ENCODE measurements at places on chromosomes 5 and 9.
A peak's percentile ranks its signal among the peaks of the same experiment; 100 is the strongest.

DNA sequence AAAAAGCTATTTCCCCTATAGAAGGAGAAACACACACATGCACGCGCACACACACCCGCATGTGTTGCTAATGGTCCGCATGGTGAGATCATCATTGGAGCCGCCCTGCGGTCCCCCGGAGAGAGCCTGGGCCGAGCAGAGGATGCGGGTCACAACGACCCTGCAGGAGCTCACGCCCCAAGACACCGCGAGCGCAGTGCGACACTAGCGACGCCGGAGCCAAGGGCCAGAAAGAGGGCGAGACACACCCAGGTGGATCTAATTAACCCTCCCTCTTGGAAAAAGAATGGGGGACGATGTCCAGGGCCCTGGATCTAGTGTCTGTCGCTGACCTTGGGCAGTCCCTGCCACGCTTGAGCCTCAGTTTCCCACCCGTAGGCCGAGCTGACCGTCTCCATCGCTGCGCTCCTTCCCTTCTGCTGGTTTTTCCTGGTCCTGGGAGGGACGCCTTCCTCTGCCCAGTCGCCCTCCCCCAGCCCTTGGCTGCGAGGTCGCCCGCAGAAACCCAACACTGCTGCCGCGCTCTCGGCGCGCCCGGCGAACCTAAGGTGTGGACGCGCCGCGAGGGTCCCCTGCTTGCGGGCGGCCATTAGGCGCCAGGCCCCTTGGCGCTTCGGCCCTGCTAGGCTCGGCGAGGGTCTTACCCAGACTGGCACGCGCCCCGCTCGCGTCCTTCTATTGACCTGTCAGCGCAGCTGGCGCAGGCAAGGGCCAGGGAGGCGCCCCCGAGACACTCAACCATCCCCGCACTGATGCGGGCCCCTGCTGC lies 47.5 kb upstream of the RNF20 start:
- DNase-seq: peak; percentile 56

DNA sequence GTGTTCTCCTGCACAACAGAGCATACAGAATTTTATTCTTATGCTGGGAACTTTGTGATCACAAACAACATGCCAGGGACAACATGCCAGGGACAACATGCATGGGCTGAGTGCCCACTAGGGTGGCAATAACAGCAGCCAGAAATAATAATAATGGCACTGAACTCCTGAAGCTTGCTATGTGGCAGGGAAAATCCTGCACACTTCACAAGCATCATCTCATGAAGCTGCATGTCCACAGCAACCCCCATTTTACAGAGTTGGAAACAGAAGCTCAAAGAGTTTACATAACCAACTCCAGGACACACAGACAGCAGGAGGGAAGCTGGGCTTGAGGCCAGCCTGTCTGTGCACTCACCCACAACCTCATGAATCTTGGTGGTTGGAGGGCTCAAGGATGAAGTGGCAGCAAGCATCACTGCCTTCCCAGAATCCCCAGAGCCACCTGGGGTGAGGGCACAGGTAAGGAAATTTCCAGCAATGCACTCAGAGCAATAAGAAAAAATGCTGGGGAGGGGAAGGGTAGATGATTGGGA lies 111.4 kb downstream of the GABBR2 start:
- DNase-seq: no peak

DNA sequence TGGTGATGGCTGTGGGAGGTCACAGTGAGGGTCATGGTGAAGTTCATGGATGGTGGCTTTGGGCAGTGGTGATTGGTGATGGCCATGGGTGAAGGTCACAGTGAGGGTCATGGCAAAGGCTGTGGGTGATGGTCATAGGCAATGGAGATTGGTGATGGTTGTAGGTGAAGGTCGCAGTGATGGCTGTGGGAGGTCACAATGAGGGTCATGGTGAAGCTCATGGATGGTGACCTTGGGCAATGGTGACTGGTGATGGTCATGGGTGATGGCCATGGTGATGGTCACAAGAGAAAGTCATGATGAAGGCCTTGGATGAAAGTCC lies 115.6 kb upstream of the IRX4 start:
- no peak for DNase-seq

- DNase-seq: peak; percentile 9
These were observed 39.1 kb downstream of the FBN2 start for GRCh38 chr5:128498844-128499455.

DNA sequence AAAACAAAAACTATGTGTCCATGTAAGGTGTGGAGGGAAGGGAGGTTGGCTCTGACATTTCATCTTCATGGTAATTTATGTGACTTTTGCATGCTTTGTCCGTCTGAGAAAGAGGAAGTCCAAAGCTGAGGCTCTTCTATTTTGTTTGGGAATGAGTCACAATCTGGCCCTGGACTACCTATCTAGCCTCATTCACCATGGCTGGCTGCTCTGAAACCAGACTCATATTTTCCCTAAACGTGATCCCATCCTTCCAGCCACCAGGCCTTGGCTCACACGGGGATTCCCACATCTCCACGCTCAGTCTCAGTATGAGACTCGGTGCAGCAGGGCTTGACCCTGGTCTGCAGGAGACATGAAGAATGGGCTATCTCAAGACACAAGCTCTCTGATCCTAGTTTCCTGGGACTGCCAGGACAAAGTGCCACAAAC lies 672.8 kb downstream of the ACTL7B start:
- no peak for DNase-seq

- DNase-seq: no peak
These were observed 142.1 kb downstream of the XRCC4 start for GRCh38 chr5:83219495-83219894.

- DNase-seq: no peak
These were observed 49.4 kb downstream of the PLK2 start for GRCh38 chr5:58410441-58410840.

DNA sequence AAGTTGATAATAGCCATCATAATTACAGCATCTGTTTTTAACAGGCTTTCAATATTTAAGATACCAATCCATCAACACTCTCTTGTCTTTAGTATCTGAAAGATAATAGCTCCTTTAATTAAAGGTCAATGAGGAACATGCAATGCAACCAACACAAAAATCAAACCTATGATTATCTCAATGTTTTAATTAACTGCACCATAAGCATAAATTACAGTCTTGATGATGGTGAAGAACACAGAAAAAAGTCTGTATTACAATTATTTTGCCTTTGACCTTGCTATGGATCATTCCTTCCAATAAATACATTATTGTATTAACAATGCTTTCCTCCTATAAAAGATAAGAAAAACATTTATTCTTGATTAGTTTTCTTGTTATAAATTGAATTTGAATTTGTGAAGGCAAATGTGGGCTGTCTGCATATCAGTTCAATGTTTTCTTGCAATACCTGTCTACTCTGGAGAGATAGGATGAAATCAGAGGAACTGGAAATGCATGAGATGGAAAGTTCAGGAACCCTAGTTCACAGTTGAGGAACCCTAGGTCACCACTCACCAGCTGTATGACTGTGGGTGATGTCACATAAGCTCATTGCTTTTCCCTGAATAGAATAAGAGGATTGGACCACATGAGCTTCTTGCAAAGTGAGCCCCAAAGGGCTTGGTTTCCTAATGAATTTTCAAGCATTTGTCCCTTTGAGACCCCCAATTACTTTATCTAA lies 58.5 kb upstream of the ANXA1 start:
- no peak for DNase-seq

DNA sequence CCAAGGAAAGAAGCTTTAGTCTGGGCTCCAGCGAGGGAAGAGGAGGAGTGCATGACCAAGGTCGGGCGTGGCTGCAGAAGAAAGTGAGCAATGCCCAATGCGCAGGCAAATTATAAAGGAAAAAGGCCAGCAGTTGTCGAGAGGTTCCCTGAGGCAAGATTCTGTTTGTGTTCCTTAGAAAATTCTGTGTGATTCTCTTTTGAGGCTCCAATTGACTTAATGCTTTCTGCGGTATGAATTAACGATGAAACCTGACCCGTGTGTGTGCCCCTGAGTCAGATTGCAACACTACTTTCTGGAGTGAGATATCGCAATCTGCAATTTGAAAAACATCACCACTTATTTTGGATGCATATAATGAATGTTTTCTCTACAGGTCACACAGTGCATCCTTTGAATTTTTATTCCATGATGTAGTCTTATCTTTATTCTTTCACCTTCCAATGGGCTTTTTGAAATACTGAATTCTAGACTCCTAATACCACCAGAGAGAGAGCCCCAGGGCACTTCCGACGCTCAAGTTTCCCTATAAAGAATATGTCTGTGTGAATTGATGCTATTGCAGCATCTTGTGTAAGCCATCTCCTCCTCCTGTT lies 117.9 kb upstream of the IL6ST start:
- peak; percentile 36 for DNase-seq

DNA sequence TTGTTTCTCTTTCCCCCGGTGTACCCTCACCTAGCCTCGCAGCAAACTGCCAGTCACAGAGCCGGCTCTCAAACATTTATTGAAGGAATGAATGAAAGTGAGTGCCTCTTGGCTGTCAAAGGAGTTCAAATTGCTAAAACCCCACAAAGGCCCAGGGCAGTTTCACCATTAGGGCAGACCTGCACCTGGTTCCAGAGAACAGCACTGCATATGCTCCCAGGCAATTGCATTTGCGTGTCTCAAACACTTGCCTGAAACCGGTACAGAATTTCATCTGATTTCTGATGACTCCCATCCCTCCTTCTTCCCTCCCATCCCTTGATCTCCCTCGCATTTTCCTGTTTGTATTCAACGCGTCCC lies 165.6 kb upstream of the ZNF462 start:
- DNase-seq: no peak

- DNase-seq: no peak
These were observed 143.8 kb downstream of the MELK start for GRCh38 chr9:36716496-36716895.

- DNase-seq: no peak
These were observed 3.8 kb downstream of the FAM219A start for GRCh38 chr9:34454571-34455065.

- no peak for DNase-seq
These were observed 50.9 kb upstream of the SLC44A1 start for GRCh38 chr9:105193560-105193959.

DNA sequence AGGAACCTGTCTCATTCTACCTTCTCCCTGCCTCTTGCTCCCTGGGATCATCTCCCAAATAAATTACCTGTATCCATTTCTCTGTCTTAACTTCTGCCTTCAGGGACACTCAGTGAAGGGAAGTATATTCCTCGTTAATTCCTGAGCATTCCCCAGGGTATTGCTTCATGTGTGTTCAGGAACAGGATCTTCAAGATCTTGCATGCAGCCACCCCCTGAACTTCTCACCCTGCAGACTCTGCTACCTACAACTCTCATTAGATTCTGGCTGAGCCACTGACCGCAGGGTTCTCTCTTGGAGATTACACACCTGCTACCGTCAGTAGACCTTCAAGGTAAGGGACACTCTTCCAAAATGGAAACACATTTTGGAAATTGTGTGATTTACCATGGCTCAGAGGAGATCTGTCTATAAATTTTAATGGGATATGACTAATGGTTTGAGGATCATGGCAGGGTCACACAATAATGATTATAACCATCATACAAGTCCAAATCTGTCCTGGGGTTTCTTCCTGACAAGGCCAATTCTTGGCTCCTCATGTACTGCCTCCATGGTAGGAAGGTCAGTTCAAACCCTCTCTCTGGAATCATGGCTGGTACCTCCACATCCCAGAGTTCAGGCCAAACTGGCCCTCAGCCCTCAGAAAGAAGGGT lies 38.9 kb upstream of the UGCG start:
- no peak for DNase-seq

- DNase-seq: no peak
These were observed 212.3 kb upstream of the DAPK1 start for GRCh38 chr9:87285183-87285850.

DNA sequence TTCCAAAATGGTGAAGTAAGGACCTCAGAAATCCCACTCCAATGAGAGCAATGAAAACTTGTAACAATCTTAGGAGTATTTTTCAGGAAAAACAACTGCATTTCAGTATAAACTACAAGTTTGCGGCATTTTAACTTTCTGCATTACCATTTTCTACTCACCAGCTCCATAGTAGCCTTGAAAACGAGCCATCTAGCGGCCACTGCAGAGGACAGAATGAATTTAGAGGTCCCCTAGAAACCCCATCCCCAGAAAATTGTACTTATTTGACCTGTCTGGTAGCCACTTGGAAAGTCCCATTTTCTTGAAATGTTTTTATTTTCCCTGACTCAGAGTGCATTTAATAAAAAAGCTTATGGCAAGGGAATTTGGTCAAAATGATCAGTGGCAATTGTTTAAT lies 205.4 kb upstream of the ITGA1 start:
- DNase-seq: no peak

- DNase-seq: no peak
These were observed 18.7 kb downstream of the HSD17B4 start for GRCh38 chr5:119470851-119471451.

DNA sequence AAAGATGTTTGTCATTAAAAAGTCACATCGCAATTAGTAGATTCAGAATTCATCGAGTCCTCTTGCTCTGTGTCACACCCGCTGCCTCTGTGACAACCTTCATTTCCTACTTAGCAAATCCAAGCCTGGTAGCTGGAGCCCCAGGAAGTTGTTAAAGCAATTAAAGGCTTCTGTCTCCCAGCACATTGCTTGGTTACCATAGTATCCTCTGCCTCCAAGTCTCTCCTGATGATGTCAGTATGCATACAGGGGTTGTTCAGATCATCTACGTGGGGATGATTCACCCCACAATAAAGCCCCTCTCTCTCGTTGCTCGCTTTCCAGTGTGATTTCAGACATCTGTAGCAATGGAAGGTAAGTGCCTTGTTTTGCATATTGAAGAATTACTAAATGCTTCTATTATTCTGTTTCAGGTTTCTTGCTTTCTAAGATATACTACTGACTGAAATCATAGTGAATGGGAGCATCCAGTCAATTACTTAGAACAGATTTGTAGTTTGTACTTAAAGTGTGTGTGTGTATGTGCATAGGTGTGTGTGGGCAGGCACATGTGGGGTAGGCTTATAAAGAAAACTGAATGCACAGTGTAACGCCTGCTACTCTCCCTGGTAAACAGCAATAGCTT lies 52.9 kb downstream of the PAM start:
- peak; percentile 11 for DNase-seq

DNA sequence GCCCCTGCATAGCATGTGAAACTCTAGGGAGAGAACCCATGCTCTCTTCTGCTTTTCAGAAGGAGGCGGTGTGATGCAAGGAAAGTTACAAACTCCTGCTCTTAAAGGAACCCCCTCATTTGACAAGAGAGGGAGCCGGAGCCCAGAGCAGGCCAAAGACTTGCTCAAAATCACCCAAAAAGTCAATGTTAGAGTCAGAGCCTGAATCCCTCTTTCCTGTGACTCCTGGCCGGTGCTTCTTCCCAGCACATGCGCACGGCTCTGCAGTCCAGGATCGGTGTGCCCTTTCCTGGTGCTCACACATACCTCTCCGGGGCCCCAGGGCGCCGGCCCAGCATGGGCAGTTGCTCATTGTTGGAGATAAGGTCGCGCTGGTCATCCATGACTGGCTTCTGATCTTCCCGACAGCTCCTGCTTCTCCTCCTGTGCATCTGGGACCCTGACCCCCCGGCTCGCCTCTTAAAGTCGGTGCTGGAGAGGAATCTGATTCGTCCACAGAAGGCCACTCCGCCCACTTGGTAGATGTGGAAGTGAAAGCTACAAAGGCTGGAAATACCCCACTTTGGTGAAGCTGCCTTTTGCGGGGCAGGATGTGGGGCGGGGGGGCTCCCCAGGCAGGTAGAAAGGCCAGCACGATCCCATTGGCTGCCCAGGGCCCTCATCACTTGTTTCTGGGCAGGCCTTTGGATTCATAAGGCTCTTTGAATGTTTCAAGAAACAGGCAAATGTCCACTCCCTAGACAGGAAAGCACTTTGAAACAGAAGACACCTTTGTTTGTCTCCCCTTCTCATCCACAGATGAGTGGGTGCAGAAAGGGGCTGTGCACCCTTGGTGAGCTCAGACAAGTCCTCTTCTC lies at the start of gene CD74:
CD74 (minus strand) TSS at position 592 of the 857 bp plus-strand sequence; CDS start at position 431, 161 bp downstream.
- no peak for DNase-seq

Measured in HEK293T (cell line).